Sciatic nerve (tissue), 2 donors: ENCODE measurements at places on chromosomes 2 and 18. TPM values are rescaled to one million over a fixed set of nuclear protein-coding genes. Genes with fewer than 3 reads are reported as not detected.

SNED1 gene
- total RNA-seq, result 148 TPM

DNA sequence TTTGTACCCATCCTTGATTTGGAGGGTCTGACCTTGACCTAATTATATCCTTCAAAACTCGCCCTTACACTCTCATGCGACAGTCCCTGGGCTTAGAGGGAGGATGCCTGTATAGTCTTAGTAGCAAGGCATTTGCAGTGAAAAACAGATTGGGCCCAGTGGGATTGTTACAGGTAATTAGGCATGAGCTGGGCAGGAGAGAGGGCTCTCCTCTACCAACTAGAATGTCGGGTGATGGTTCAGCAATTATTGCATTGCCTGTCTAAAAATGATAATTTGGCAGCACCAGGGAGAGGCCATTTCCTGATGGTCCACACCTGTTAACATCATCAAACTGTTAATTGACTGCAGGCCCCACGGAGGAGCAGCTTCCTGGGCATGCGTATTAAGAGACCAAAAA is 32.4 kb downstream of the COMMD1 start:
- no peak for DNase-seq

- DNase-seq, result no peak
These were observed 426.7 kb upstream of the PKDCC start for GRCh38 chr2:41621095-41621494.

DNA sequence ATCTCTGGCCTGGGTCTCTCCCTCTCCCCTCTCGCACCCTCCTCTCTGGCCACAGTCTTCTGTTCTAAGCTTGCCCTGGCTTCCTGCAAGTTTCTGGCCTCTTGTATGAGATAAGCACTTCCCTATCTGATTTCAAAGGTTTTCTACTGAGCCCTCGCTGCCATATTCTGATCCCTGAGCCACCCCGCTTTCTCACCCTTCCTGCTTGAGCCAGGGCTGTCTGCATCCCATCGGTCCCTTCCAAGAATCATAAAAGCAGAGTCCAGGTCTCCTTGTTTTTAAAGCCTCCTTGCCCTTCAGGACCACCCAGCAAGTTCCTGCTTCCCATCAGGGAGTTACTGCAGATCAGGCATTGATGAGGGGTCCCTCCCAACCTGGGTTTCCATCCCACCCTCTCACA is 110.2 kb downstream of the PRKCE start:
- no peak for DNase-seq

GRCh38 chr2:143937723-143938350 is 582.1 kb downstream of the ZEB2 start:
- DNase-seq, result no peak

DNA sequence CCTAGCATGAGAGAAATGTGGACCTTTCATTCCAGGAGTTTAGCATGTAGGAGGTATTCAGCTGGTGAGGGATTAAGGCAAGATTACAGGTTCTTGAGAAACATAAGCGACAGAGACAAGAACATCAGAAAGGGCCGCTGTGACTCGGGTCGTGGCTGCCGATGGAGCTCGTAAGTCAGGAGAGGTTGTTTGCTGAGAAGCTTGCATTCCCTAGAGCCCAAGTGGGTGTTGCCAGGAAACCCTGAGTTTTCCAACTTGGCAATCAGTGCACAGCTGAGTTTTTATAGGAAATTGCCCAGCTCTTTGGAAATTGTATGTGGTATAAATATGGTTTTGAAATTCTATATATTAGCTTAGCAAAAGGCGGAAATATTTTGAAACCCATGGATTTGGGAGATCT is 46.4 kb upstream of the CYP1B1 start:
- DNase-seq, result no peak

DNA sequence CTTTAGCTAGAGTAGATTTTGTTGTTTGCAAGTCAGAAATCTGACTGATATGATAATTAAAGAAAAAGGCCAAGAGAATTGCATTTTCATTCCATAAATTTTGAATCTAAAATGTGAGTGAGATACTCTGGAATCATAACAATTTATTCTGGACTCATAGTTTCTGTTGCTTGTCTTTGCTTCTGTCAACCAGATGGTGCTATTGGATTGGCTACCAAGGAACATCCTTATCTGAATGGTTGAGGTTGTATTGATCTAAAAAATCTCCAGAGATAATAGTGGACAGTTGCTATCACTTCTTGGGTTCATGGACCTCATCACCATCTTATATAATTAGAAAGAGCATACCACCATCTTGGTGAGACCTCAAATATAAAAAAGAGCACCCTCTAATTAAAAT is 34.0 kb upstream of the CPS1 start:
- no peak for DNase-seq

DNA sequence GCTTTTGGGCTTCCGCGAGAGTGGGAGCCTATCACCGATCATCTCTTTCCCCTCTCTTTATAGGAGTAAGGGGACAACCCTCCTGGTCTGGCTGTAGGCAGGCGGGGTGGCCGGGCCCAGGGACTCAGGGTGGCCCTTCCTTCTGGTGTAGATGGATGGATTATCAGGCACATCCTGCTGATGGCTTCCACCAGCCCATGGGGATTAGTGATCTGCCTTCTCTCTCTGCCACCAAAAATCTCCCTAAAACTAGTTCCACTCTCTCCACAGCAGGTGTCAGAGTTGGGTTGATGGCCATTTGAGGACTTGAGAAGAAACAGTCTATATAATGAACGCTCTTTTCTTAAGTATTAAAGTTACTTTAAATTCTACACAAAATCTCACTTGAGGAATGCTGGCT is 37.4 kb downstream of the NCK2 start:
- DNase-seq, result no peak
